Activated naive CD4-positive, alpha-beta T cell (primary cell): ENCODE measurements at places on chromosomes 1 and 21.

- DNase-seq: no peak
These were observed 68.3 kb upstream of the TARDBP start for GRCh38 chr1:10943991-10944730.

DNA sequence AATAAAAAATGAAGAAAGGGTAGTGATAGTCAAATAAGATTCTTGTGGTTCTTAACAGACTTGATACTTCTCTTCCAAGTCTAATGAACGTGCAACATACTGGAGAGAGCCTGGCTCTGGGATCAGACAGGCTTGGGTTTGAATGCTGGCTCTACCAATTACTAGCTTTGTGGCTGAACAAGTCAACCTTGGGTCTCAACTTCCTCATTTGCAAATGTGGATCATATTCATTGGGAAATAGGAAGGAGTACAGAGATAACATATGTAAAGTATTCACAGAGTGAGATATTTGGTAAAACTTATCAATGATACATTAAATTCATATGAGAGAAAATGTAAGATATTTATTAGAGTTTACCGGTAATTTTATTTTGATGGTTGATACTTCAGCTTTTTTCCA, 2.0 kb downstream of the EDEM3 start:
- DNase-seq: no peak

- no peak for DNase-seq
These were observed 50.9 kb upstream of the GALNT2 start for GRCh38 chr1:230016159-230016558.

- DNase-seq: no peak
These were observed 7.3 kb downstream of the SYTL1 start for GRCh38 chr1:27348861-27349783.

DNA sequence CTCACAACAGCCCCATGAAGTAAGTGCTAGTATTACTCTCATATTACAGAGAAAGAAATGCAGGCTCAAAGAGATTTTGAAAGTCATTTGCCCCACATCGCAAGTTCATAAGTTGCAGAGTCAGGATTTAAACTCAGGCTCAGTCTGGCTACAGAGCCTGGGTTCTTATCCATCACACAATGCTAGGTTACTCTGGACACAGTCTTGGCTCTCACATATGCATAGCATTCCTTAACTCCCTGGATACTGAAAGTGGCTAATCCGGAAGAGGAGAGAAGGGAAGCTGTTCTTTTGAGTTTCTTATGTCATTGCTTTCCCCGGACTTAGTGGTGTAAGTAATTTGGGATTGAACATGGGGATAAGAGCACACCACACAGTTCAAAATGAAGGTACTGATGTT, 357.4 kb upstream of the PLXNA2 start:
- DNase-seq: no peak

- DNase-seq: peak; percentile 39
These were observed 34.3 kb upstream of the ECE1 start for GRCh38 chr1:21324368-21325141.

DNA sequence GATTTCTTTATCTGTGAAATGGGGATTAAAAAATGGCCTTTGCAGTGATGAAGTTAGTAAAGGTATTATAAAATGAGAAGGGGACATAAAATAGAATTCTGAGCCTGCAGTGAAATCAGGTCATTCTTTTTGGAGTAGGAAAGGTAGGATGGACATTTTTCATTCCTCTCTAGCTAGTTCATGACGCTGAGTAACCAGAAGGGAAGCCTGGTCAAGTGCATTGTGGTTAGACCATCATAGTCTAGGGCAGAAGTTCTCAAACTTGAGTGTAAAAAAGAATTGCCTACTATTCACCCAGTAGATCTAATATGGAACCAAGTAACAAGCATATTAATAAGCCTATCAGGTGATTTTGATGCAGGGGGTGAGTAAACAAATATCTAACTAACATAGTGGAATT, 50.8 kb downstream of the TGFB2 start:
- DNase-seq: no peak

GRCh38 chr1:151612501-151613281, 841 bp downstream of the SNX27 start:
- no peak for DNase-seq

- no peak for DNase-seq
These were observed 45.2 kb upstream of the ACTL8 start for GRCh38 chr1:17709981-17710380.

DNA sequence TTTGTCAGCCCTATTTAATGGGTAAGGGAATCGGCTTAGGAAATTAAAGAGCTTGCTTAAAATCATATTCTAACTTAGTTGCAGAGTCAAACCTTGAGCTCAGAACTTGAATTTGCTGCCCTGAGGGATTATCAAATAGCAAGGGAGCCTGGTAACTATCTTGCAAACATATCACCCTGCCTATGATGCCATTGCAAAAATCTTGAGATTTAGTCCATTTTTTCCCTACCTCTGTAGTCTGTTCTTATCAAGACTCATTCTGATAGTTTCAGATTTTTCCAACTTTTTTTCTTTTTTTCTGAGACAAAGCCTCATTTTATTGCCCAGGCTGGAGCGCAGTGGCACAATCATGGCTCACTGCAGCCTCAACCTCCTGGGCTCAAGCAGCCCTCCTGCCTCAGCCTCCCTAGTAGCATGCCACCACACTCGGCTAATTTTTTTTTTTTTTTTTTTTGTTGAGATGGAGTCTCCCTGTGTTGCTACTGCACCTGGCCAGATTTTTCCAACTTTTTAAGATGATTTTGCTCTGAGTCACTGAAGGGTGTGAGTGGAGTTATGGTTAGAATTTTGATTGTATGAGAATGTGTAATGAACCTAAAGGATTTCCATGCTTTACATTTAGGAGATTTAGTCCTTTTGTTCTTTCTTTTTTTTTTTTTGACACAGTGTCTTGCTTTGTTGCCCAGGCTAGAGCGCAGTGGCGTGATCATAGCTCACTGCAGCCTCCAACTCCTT, 12.2 kb downstream of the SARS1 start:
- no peak for DNase-seq

- no peak for DNase-seq
These were observed 18.6 kb downstream of the TMEM81 start for GRCh38 chr1:205065666-205066065.

DNA sequence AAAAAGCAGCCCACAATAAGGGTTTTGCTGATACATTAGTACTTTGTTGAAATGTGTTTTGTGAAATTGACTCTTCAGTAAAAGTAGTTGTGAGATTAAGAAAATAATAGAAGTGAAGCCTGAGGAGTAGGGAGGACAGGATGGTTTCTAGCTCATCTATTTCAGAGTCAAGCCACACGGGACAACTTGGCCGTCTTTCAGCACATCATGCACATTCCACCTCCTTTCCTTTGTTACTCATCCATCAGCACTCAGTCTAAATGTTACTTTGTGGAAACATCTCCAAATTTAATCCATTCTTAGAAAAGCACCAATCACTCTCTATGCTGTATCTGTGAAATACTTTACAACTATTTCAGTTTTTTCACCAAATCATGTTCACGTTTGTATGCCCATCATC, 223.3 kb downstream of the FGGY start:
- no peak for DNase-seq

GRCh38 chr1:193310564-193310963, 124.2 kb upstream of the B3GALT2 start:
- no peak for DNase-seq

GRCh38 chr1:185170291-185170848, 13.4 kb downstream of the SWT1 start:
- DNase-seq: no peak

GRCh38 chr1:229022595-229023333, 248.1 kb upstream of the RAB4A start:
- no peak for DNase-seq

DNA sequence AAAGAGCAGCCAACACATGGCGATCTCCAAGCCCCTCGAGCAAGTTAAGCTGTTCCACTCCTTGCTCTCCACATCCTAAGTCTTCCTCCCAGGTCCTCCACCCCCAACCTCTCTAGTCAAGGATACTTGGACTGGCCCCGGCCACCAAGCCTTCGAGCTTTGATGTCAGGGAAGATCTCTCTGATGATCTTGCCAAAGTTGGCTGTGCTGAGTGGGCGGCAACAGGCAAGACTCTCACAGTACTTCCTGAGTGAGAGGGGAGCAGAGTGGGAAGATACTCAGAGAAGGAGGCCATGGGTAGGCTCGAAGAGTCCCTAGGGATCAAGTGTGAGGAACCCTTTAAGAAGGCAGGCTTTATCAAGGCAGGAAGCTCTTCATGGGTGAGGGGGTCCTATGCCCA, 2.8 kb downstream of the RFX5 start:
- no peak for DNase-seq

DNA sequence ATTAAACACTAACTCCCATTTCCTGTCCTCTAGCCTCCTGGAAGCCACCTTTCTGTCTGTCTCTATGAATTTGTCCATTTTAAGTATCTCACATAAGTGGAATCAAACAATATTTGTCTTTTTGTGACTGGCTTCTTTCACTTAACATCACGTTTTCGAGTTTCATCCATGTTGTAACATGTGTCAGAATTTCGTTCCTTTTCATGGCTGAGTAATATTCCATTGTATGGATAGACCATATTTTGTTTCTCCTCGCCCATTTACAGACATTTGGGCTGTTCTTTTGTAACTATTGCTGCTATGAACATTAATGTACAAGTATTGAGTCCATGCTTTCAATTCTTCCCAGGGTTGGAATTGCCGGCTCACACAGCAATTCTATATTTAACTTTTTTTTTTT, 15.7 kb upstream of the H6PD start:
- no peak for DNase-seq

- no peak for DNase-seq
These were observed 183.3 kb downstream of the AJAP1 start for GRCh38 chr1:4837752-4838151.

DNA sequence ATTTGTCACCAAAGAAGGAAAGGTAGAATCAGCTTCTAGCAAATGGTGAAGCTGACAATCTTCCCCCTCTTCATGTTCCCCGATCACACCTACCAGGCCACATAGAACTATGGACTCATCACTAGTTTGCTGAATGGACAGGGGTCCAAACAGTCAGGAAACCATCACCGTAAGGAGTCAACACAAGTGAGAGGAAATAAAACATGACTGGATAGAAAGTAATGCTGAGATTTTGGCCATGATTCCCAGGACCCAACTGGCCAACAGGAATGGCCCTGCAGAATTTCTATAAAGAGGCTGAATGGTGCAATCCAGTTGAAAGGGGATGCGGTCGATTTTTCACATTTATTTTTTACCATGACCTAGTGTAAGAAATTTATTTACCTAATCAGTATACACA, 10.7 kb downstream of the DDAH1 start:
- no peak for DNase-seq
